Activated CD4-positive, alpha-beta memory T cell treated with anti-CD3 and anti-CD28 coated beads for 36 hours (primary cell): ENCODE measurements at places on chromosomes 2 and 18. TPM values are rescaled to one million over a fixed set of nuclear protein-coding genes. Genes with fewer than 3 reads are reported as not detected.

CXCR1 gene
- total RNA-seq: not detected

BMP10 gene
- total RNA-seq: not detected

LIPG gene
- 0.50 TPM for total RNA-seq

RAX gene
- 0.17 TPM for total RNA-seq

- peak overlapping the region; percentile 25 for H3K27ac ChIP-seq
- DNase-seq: peak; percentile 56
- H3K4me3 ChIP-seq: no peak overlapping the region
These were observed 77.2 kb downstream of the NEURL3 start for GRCh38 chr2:96427917-96428316.

DNA sequence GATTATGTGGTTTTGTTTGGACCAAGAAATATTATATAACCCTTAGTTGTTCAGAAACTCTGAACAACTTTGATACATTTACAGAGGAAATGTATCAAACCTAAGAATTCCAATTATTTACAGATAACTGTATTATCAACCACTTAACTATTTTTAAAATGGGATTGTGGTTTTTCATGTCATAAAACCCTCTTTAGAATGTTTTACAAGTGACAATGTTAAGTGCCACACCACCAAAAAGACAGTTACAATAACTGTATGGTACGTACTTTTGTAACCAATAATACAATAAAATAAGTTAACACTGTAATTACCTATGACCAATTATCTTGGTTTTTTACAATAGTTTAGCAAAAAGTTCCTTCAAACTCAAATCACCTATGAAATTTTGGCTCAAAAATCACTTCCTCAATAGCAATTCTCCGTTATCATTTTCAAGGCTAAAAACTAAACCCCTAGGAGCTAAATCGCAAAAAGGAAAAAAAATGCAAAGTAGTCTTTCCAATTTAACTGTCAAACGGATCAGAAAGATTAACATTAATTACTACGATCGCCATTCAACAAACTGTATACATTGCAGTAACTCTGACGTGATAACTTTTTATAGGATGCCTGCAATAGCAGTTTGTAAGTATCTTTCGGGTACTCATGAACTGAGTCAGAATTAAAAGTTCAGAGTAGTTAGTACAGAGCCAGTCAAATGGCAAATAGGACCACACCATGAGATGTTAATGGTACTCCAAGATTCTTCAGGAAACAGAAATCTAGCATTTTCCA lies 1.5 kb downstream of the ROCK1 start:
- peaks cover 5% of the 10 kb centered on the region for H3K36me3 ChIP-seq
- H3K4me1 ChIP-seq: no peaks in the 10 kb centered on the region
- peak overlapping the region; percentile 95 for H3K27ac ChIP-seq
- H3K4me3 ChIP-seq: no peak overlapping the region
- no peak for DNase-seq

- peaks cover 3% of the 10 kb centered on the region for H3K27me3 ChIP-seq
- DNase-seq: peak; percentile 76
- H3K4me3 ChIP-seq: peak overlapping the region; percentile 97
- peaks cover 28% of the 10 kb centered on the region for H3K4me1 ChIP-seq
These were observed 864 bp upstream of the XPO1 start for GRCh38 chr2:61538920-61539520.

DNA sequence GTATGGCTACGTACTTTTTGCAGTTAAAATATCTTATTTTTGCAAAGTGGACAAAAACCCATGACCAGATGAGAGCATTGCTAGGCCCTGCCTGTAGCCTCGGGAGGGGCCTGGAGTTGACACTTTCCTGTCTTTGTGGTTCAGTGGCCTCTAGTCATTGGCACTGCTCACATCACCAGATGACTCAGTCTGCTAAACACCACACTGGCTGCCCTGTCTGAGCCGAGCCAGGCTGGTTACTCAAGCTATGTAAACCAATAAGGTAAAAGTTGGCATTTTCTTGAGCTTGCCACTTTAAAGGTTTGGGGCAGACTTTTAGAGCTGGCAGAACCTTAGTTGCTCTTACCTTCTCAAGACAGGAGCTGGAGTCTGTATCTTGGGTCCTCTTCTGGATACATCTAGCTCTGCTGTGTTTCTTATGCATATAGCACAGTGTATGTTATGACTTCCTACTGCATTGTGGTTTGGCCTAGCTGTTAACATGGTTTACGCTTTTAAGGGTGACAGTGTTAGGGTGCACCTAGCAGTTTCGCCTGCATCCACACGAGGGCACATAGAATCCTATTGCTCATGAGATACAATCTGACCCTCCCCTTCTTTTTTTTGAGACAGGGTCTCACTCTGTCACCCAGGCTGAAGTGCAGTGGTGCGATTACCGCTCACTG lies 76.4 kb downstream of the AP1S3 start:
- peaks cover 24% of the 10 kb centered on the region for H3K4me1 ChIP-seq
- DNase-seq: peak; percentile 78
- H3K4me3 ChIP-seq: no peak overlapping the region
- H3K27me3 ChIP-seq: no peaks in the 10 kb centered on the region

- H3K4me1 ChIP-seq: no peaks in the 10 kb centered on the region
- H3K36me3 ChIP-seq: peaks cover 4% of the 10 kb centered on the region
- no peak overlapping the region for H3K27ac ChIP-seq
- peaks cover 24% of the 10 kb centered on the region for H3K27me3 ChIP-seq
- no peak for DNase-seq
These were observed 24.8 kb downstream of the NPHP1 start for GRCh38 chr2:110180036-110180435.

- H3K36me3 ChIP-seq: no peaks in the 10 kb centered on the region
- DNase-seq: no peak
- H3K27me3 ChIP-seq: no peaks in the 10 kb centered on the region
- no peak overlapping the region for H3K27ac ChIP-seq
These were observed 205.6 kb downstream of the TMEM182 start for GRCh38 chr2:102967451-102967850.

DNA sequence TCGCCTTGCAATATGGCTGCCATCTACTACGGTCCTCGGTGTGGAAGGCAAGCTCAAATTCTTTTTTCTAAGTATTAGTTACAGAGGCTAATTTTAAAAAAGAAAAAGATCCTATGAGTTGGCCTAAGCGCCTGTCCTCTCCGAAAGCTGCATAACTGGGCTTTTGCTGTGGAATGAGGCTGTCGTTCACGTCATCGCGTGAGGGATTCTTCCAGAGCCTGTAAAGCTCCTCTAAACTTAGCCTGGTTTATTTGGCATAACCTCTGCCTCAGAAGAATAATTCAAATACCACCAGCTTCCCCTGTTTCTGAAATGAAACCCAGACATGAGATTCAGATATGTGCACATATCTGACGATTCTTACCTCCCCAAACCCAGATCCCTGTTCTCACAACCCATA lies 187.4 kb downstream of the DNER start:
- H3K27me3 ChIP-seq: peaks cover 3% of the 10 kb centered on the region
- no peak overlapping the region for H3K27ac ChIP-seq
- H3K4me1 ChIP-seq: no peaks in the 10 kb centered on the region
- H3K4me3 ChIP-seq: no peak overlapping the region

GRCh38 chr2:146762786-146763185 lies 1082.0 kb upstream of the ACVR2A start:
- H3K27ac ChIP-seq: no peak overlapping the region
- H3K27me3 ChIP-seq: no peaks in the 10 kb centered on the region
- DNase-seq: no peak
- H3K4me3 ChIP-seq: no peak overlapping the region
- no peaks in the 10 kb centered on the region for H3K36me3 ChIP-seq
- H3K4me1 ChIP-seq: no peaks in the 10 kb centered on the region
